ENCODE measurements at places on chromosomes 7 and 10.
A peak's percentile ranks its signal among the peaks of the same experiment; 100 is the strongest.

DNA sequence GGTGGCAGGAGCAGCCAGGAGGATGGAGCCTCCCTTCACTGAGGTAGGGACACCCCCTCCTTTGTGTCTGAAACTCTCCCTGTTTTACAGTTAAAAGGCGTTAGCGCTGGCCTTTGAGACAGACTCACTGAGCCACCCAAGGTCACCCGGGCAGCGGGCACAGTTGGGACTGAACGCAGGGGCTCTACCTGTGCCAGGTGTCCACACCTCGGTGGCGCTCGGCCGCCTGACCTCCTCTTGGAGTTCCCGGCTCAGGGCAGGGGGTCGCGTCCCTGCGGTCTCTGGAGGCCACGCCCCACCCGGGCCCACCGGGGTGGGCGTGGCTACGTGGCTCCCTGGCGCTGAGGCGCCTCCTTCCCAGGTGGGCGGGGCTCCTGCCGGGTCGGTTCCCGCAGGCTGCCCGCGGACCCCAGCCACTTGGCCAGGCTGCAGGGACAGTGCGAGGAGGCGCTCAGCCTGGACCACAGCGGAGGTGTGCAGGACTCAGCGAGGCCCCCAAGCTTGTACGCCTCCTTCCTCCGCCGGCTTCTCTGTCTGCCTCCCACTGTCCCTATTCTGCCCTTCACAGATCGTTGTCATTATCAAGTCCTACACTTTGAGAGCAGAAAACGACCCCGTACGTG is 39.9 kb upstream of the LEP start:
- no peak for DNase-seq

GRCh38 chr7:18363751-18364380 is 131.7 kb upstream of the HDAC9 start:
- DNase-seq = no peak

DNA sequence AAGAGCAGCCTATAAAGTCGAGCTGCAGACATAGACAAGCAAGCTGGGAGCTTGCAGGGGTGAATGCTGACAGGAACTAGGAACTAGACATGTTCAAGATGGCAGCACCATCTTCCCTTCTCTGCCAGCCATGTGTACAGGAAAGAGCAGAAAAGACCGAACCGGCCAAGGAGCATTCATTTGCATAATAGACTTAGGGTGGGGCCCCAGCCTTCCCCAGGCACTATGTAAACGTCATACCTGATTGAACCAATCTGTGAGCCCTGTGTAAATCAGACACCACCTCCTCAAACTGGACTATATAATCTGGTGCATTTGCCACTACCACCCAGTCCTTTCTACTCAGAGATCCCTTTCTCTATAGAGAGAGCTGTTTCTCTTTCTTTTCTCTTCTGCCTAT is 106.9 kb upstream of the FAM3C start:
- no peak for DNase-seq

- no peak for DNase-seq
Observed at GRCh38 chr10:61733358-61733940, 70.7 kb downstream of the CABCOCO1 start.

DNA sequence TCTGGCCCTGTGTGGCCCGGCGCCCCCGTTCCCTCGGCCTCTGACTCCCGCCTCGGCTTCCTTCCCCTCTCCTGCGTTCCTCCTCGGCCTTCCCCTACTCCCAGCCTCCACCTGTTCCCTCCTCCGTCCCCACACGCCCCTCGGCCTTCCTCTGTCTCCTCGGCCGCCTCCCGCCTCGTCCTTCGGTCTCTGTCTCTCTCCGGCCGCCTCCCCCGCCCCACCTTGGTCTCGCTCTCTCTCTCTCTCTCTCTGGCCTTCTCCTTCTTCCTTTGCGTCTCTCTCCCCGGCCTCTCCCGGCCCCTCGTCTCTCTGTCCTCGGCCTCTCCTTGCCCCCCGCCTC is 588 bp downstream of the GET4 start:
- no peak for DNase-seq

- DNase-seq = no peak
Observed at GRCh38 chr10:97475936-97476594, 22.2 kb downstream of the MMS19 start.

- no peak for DNase-seq
Observed at GRCh38 chr10:49446031-49446430, 50.1 kb upstream of the DRGX start.

DNA sequence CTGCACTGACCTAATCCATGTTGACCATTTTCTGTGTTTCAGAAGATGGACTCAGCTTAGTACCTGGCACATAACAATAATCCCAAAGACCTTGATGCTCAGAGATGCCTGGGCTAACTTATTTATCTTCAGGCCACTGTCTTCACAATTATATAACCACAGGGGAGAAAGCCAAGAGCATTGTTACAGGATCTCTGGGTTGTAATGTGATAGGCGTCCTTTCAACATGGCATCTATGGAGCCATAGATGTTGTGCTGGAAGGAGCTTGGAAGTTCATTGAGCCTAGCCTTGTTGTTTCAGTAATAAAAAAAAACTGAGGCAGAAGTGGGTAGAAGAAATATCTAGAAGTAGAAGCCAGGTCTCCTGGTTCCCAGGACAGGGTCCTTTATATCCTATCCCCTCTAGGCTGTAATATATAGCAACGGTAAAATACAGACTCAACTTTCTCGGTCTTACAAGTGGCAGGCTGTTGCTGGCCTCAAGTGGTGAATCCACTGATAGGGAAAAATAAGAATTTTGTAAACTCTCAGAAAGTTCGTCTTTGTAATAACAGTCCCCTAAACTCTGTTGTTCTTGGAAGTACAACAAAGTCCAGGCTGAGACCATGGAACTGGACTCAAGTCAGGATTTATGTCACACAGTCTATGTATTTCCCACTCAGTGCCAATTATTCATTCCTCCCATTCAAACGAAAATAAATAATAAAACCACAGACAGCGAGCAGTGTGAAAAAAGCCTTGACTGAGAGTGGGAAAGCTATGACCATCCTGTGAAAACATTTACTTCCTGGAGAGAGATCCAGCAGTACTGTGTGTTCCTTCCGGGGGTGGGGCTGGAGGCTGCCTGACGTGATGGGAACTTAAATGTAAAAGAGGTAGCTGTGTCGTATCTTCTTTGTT is 277.6 kb downstream of the REEP3 start:
- DNase-seq = no peak

- no peak for DNase-seq
Observed at GRCh38 chr7:130309986-130310385, 17.0 kb downstream of the CPA4 start.

GRCh38 chr10:10804998-10805740 is 212.5 kb upstream of the CELF2 start:
- DNase-seq = no peak

DNA sequence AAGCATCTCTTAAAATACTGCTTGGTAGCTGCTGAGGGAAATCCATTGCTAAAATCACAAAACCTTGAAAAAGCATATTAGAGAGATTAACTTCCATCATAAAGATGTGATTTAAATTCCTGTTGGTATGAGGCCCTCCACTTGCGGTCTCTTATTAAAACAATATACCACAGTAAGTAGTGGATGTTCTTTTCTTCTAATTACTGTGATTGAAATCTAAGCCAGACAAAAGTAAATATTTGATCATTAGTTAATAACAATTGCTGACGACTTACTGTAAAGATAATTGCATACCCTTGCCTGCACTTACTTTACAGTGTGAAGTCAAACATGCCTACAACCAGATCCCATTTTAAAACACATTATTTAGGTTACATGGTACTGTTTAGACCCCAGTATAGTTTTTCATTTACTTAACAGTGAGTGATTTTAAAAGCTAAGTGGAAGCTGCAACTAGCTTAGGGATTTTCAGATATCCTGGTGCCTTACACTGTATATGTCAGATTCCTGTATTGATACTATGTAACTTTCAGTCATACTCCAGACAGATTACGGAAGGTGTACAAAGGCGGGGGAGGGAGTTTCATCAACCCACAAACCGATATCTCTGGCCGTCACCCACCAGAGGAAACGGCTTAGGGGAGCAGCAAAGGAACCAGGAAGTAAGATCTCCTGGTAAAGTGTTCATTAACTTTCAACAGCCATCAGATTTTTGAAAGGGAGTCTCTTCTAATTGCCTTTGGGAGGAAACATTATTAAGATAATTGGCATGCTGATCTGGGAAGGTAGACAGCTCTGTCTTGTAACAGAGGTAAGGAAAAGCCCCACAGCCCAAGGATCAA is 986 bp downstream of the NRP1 start:
- DNase-seq = no peak

- peak; percentile 21 for DNase-seq
Observed at GRCh38 chr10:71812016-71812912, 38.8 kb downstream of the PSAP start.

DNA sequence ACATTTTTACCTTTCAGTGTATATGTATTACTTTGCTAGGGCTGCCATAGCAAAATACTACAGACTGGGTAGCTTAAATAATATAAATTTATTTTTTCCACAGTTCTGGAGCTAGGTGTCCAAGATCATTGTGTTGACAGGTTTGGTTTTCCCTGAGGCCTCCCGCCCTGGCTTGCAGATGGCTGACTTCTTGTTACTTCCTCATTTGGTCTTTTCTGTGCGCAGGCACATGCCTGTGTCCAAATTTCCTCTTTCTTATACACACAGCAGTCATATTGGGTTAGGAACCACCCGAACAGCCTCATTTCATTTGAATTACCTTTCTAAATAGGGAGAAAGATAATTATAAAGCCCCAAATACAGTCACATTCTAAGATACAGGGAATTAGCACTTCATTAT is 521.6 kb upstream of the SORCS1 start:
- DNase-seq = no peak

DNA sequence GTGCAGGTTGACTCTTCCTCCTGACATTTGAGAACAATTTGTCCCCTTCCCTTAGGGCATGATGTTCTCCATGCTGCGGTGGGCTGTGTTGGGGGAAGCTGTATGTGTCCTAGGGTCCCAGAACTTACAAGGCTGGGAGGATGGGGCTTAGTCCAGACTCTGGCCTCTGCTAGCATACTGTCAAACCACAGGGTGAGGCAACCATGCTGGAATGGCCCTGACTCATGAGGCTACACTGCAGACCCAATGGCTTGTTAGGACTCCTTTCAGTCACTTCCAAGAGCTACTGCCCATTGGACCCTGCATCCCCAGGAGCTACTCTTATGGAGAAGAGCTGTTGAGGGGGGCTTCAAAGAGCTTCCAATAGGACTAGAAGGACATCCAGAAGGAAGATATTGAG is 20.1 kb upstream of the FAM170B start:
- no peak for DNase-seq

DNA sequence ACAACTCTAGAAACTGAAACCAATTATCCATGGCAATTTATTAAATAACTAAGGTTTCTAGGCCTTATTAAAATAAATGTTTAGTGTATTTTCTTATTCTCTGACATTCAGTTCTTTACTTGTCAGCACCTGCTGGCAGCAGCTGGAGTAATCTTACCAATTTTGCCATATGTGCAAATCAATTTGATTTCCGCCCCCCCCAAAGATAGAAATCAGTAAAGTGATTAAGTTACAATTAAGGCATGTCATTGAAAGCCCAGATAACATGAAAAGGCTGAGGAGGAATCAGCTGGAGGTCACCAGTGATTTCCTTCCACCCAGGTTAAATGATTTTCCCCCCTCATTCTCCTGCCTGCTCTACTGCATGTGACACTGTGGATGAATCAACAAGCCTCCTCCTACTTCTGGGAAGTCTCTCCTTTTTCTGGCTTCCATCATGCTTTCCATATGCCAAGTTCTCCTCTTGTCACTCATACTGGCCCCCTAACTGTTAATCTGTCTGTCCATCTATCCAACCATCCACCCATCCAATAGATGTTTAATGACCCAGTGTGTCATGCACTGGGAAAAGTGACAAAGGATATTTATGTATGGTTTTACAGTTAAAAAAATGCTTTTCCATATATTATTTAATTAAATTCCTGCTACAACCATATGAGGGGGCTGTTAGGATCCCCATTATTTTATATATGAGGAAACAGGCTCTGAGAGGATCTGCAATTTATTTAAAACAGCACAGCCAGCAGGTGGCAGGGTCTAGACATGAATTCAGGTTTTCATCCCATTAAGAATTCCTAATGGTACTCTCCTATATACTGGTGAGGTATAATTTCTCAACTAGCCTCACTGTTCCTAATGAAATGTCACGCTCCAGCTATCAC is 116.5 kb downstream of the ATXN7L1 start:
- peak; percentile 28 for DNase-seq

DNA sequence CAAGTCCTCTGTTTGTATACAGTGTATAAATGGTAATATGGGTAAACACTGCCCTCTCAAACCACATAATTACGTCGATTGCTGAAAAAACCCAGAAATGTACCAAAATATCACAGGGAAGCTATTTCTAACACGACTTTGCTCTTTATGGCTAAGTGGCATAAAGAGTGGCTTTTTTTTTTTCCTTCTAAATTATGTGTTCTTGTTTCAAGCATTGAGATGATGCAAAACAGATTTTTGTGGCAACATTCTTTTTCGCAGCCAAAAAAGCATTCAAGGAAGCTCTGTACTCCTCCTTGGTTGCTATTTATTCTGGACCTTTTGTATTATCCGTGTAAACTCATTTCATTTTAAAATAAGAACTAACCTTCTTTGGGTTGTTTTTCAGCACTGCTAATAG is 138.9 kb downstream of the VTI1A start:
- no peak for DNase-seq

- no peak for DNase-seq
Observed at GRCh38 chr10:30973737-30974136, 57.9 kb downstream of the ZNF438 start.

DNA sequence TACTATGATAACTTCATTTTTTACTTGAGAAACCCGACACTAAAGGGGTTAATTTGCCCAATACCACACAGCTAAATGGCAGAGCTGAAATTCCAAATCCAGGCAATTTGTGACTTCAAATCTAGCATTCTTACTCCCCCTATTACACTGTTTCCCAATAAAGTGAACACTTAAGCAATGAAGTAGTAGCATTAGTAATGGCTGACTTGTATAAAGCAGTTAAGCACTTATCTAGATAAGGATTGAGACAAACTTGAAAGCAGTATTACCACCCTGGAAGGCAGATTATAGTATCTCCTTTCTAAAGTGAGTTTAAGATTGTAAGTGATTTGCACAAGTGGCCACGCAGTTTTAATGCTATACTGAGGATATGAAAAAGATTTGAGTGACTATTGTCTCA is 39.3 kb downstream of the WASL start:
- DNase-seq = no peak

- no peak for DNase-seq
Observed at GRCh38 chr7:104096683-104097082, 107.2 kb upstream of the RELN start.

DNA sequence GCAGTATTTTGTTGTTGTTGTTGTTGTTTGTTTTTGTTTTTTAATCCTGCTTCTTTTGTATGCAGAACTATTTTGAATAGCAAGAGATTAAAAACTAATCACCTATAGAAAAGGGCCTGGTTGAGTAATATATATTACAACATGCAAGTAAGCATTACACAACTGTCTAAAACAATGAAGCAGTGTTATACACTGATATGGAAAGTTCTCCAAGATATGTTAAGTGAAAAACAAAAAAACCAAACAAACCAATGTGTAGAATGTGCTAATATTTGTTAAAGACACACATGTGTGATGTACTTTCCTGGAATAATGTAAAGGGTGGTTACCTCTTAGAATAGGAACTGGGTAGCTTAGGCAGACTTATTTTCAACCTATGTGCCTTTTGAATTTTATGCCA is 117.4 kb downstream of the ZNF365 start:
- no peak for DNase-seq

- DNase-seq = no peak
Observed at GRCh38 chr10:86023931-86024280, 342.7 kb downstream of the GRID1 start.

Data from NCI-H2029 treated with DMSO at 0.1 percent for 48 hours (cell line).